Hematopoietic multipotent progenitor cell (in vitro differentiated cells): ENCODE measurements at places on chromosomes 12 and 14.
A peak's percentile ranks its signal among the peaks of the same experiment; 100 is the strongest.

GRCh38 chr12:459430-460258 lies at the start of gene B4GALNT3:
B4GALNT3 (plus strand) TSS chr12:459939; CDS start chr12:460377, 438 bp downstream.
- DNase-seq = peak; percentile 30

DNA sequence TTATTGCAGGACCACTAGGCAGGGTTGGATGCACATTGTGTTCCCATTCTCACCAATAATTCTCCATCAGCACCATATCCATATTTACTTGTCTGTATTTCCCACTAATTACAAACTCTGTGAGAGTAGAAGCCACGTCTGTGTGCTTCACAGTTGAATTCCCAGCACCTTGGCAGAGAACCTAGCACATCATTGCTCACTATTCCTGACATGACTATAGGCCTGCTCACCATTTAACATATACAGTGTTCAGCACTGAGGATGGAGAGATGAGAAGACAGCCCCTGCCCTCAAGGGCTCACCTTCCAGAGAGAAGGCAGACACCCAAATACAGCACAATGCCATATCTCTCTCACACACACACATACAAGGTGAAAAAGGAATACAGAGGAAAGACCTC lies 5.0 kb downstream of the DAD1 start:
- no peak for DNase-seq

DNA sequence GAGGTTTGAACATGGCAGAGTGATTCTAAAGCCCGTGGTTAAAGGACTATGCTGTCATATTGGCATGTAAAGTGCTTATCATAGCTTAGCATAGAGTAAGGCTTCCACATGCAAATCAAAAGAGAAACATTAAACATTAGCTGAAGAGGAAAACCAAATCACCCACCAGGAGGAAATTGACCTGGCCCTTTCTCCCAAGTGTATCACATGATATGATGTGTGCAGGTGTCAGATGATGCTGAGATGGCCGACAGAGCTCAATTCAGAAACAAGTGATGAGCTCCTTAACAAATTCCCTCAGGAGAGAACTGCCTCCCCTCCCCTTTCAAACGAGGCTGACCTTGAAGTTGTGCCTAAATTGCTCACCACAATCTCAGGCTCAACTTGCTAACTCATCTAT lies 217.1 kb upstream of the BTG1 start:
- DNase-seq = no peak

- no peak for DNase-seq
These were observed 16.9 kb upstream of the AICDA start for GRCh38 chr12:8629486-8630033.

DNA sequence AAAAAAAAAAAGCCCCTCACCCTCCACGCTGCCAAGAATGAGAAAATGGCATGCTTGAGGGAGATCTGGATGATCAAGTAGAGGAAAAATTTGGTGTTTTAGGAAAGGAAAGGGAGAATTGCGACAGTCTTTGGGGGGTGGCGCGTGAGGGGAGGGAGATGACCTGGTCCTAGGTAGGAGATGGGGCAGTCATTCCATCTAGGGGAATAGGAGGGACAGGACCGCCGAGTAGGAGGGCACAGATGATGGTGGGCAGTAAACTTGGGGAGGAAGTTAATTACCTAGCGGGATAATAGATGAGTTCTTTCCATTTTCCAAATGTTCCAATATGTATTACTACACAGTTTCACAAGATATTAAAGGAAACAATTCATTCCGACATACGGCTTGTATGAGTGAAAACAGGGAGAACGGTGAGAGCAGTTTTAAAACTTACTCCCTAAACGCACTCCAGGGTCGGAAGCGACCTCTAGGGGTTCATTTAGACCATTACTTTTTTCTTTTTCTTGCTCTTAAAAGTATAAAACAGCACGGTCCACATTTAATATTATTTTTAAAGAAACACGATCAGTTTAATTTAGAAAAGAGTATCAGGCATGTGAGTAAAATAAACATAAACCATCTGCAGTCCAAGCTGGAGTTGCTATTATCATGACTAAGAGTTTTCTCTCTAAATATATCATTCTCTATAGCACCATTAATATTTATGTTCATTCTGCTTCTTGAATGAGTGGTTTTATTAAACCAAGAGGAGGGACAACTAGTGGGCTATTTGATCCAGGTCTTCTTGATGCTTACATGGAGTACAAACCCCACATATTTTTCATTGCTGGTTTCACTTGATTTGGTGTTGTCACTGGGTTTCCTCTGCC lies 3.0 kb upstream of the FNTB start:
- DNase-seq = peak; percentile 40

DNA sequence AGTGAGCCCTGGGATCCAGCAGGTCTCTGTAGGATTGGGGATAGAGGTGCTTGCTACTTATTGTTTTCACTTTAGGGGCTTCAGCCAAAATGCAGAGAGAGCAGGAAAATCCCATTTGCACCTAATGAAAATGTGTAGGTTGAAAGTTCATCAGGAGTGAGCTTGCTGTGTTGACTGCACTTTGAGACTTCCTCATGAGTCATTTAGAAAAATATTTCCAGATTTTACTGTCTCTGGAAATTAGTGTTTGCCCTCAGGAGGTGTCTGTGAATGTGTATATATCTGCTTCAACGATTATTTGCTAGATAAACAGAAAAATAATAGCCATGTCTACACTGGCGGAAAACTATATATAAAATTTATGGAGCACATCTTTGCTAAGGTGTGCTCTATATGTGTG lies 159.3 kb downstream of the CAND1 start:
- no peak for DNase-seq

GRCh38 chr14:104036212-104036611 lies 49.3 kb upstream of the ASPG start:
- DNase-seq = no peak

GRCh38 chr12:94571556-94571955 lies 78.8 kb downstream of the TMCC3 start:
- no peak for DNase-seq

DNA sequence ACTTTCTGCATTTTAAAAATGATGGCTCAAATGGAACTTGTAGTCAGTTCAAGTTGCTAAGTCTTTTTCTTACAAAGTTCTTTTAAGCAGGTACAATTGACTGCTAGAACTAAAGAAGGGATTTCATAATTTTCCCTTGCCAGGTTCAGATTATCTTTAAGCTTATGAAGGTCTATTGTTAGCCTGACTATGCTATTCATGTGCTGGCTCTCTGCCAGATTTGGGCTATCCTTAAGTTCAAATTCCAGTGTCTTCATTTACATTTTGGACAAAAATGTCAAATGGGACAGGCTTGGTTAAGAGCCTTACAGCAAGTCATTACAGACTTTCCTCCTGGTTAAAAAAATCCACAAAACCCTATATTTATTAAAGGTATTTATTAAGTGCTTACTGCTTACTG lies 42.3 kb downstream of the INSM2 start:
- DNase-seq = no peak

DNA sequence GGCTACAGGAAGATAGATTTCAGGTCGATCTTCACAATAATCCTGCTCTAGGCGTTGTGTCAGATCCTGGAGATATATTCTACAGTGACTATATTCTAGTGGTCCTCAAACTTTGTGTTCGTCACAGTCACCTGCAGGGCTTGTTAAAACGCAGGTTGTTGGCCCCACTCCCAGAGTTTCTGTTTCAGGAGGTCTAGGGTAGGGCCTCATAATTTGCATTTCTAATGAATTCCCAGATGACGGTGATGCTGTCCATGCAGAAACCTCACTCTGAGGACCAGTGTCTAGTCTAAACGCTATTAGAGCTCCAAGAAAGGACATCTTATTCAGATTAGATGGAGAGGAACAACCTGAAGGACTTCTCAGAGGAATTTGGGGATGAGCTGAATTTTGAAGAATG lies 13.2 kb upstream of the SLC6A13 start:
- no peak for DNase-seq

DNA sequence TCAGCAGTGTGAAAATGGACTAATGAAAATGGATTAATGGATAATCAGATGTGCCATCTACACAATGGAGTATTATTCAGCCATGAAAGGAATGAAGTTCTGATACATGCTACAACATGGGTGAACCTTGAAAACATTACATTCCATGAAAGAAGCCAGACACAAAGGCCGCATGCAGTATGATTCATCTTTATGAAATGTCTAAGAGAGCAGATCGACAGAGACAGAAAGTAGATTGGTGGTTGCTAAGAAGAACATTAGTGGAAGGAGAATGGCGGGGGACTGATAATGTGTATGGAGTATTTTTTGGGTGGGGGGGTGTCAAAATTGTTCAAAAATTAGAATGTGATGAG lies 47.3 kb downstream of the PRKAB1 start:
- no peak for DNase-seq

DNA sequence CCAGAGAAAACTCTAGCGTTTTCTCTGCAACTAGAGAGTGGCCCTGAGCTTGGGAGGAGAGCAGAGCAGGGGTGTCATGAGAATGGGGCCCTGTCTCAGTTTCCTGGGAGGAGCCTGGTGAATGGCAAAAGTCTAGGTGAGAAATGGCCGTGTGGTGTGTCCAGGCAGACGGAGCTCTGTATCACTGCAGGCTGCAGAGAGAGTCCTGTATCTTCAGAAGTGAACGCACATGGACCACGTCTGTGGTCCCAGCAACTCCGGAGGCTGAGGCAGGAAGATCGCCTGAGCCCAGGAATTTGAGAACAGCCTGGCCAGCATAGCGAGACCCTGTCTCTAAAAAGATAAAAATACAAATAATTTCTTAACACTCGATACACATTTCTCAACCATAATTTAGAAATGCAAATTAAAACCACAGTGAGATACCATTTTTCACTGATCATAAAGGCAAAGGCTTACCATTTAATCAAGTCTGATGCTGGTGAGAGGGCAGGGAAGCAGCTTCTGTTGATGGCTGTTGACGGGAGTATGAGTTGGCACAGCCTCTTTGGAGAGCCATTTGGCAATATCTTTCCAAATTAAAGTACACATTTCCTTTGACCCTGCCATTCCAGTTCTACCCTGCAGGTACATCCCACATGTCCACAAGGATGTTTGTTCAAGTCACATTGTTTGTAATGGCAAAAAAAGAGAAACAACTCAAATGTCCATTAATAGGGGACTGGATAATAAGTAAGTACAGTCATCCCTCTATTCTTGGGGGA lies 51.0 kb downstream of the NFKBIA start:
- no peak for DNase-seq

DNA sequence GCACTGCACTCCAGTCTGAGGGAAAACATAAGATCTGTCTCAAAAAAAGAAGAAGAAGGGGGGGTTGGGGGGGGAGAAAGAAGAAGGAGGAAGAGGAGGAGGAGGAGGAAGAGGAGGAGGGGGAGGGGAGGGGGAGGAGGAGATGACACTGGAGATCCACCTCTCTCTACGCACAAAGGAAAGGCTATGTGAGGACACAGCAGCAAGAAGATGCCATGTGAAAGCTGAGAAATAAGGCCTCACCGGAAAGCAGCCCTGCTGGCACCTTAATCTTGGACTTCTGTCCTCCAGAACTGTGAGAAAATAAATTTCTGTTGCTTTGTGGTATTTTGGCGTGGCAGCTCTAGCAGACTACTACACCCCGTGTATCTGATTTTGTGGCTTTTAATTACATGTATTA lies 477.9 kb downstream of the MED13L start:
- no peak for DNase-seq

DNA sequence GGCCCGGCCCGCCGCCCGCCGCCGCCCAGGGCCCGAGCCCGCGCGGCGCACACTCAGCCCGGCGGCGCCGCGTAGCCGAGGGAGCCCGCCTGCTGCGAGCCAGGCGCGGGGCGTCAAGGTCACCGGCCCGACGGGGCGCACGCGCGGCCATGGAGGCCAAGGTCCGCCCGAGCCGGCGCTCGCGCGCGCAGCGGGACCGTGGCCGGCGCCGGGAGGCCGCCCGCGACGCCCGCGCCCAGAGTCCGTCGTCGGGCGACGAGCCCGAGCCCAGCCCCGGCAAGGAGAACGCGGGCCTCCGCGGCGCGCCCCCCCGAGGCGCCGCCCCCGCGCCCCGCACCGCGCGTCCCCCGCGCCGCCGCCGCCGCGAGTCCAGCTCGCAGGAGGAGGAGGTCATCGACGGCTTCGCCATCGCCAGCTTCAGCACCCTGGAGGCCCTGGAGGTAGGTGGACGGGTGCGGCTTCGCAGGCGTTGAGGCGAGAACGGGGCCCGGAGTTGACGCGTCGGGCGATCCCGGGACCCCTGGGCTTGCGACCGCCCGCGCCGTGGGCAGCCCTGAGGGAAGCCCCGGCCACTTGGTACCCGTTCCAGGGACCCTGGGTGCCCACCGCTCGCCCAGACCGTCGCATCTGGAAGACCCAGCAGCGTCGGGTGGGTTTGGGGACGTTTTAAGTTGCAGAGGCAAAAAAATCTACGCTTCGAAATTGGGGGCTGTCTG lies 629 bp downstream of the FBRSL1 start:
- DNase-seq = no peak

- DNase-seq = no peak
These were observed 93.7 kb downstream of the VCPKMT start for GRCh38 chr14:50022661-50023060.

- DNase-seq = no peak
These were observed 103.2 kb downstream of the SLC25A47 start for GRCh38 chr14:100426314-100426713.

DNA sequence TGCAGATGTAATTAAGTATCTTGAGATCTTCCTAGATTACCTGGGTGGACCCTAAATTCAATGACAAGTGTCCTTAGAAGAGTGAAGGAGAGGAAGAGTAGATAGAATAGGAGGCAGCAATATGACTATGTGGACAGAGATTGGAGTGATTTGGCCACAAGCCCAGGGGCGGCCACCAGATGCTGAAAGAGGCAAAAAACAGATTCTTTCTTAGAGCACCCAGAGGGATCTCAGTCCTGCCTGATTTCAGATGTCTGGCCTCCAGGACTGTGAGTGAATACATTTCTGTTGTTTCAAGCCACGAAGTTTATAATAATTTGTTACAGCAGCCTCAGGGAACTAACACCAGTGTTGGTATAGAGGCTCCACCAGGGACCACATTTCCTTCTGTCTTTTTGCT lies 67.3 kb downstream of the DACT1 start:
- no peak for DNase-seq

DNA sequence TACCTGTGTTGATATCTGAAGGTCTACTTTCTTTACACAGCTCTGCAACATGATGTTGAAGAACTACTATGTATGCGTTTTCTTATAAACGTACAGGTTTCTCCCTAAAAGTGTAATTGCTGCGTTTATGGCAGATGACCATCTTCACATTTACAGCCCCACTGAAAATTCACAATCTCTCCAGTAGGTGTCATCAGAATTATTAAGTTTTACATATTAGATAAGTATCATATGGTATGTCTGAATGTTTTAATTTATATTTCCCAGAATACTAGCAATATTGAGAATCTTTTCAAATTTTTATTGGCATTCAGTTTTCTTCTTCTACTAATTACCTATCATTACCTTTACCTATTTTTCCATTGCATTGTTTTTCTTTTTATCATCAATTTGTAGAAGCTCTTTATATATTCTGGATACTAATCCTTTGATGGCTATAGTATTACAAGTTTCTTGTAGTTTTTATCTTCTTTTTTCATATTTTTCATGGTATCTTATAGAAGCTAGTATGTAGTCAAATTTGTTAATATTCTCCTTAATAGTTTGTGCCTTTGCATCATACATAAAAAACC lies 123.5 kb downstream of the CAPZA3 start:
- DNase-seq = no peak

- DNase-seq = peak; percentile 8
These were observed 48.5 kb downstream of the ADGRD1 start for GRCh38 chr12:131002216-131002631.
